Lower leg skin (tissue), 4 donors: ENCODE measurements at places on chromosomes 4 and X. TPM values are rescaled to one million over a fixed set of nuclear protein-coding genes. Genes with fewer than 3 reads are reported as not detected.
A peak's percentile ranks its signal among the peaks of the same experiment; 100 is the strongest.

DNA sequence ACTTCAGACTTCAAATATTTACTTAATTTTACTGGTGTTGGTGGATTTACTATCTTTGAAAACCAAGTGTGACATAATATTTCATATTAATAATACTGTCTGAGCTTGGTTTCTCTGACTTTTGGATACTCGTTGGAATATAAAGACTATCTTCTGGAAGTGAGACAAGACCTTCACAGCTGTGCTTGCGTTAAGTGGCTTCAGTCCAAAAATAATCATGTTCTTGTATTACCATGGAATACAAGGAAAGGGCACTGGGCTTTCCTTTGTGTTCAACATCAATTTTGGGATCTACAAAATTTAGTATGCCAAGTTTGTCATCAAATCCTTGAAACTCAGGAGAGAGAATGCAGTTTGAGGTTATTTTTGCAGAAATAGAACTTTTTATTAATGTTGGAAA is 712.4 kb upstream of the LCORL start:
- no peak for DNase-seq

DNA sequence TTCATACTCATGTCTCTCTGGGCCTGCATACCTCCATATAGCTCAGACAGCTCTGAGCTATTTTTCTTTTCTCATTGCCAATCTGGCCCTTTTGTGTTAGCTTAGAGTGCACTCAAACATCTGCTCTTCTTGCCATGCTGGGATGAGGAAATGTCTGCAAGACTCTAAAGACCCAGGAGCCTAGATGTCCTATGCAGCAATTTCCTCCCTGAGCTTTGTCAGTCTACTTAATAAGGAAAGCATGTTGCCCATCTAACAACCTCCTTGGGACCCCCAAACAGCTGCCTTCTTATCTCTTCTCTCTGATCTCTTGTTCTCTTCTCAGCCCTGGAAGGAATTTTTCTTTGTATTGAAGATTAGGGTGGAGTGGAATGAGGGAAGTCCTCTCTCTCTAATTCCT is 69.2 kb downstream of the UCHL1 start:
- DNase-seq: no peak

DNA sequence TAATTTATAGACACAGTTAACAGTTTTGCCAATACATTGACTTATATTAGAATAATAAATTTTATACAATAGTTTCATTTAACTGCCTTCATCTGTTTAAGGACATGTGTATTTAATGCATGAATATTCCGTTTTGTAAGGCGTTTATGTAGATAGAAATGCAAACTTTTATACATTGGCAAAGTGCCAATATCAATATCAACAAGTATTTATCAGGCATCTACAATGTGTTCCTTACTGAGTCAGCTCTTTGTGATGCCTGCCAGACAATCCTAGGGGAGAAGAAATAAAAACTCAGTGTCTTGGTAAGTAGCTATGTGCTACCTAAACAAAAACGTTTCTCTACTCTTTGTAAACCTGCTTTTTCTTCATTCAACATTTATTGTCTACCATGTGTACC is 1142.2 kb downstream of the C4orf33 start:
- no peak for DNase-seq

DNA sequence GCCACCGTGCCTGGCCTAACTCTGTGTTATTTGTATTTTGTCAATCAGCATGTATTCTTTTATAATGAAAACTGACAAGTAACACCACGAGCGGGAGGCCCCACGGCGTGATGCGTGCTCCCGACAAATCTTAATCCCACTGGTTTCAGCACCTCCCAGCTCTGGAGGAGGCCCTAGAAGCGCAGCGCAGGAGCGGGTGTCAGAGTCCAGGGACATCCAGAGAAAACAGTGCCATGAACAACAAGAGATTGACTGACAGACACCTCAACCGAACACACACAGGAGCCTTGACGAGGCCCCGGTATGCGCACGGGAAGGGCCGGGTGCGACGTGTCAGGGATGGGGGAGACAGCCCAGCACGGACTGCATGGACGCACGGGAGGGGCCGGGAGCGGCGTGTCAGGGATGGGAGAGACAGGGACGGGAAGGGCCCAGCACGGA is 23.0 kb downstream of the GAK start:
- no peak for DNase-seq

DNA sequence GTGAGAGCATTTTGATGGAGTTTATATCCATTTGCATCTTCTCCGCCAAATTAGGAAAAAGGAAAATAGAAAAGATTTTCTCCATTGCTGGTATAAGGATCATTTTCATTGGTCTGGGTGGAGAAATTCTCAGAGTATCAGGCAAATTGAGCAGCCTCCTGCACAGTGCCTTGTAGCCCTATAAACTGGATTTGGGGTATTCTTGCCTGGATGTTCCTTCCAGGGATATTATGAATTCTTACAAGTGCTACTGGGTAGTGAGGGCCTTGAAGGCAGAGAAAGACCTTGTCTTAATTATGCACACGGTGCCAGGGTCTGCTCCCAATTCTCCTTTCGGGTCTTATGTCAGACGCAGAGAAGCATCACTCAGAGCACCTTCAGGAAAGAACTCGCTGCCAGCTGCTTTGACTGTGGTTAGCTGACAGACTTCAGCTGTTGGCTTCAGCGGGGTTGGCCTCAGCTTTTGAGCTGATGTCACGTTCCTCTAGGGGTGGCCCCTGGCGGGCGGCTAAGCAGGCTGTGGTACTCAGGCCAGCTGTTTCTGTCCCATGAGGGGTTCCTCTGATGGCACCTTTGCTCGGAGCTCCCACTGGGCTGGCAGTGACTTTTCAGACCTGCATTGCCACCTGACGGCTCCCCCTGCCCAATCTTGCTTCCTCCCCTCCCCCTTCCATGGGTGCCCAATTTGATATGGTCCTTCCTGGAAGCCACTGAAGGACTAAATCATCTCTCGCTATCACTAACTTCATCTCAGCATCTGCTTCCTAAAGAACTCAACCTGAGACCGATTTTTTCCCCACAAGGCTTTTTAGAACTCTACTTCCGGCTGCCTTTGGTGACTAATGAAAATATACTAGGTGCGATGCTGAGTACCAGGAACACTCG is 519.5 kb downstream of the BCOR start:
- no peak for DNase-seq

DNA sequence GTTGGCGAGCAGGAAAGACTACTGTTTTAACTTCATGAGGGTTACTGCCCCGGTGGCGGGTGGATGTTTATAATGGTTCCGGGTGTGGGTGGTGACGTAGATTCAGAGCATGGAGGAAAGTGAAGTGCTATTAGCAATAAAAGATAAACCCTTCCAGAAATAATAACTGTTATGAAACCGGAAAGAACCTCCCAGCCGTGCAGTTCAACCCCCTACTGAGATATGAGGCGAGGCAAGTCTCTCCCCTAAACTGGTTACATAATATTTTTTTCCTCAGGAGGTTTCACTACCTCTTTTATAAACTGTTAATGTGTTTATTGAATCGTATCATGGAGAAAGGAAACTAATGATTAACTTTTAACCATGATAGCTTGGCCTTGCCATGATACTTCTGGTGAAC is 33.9 kb upstream of the STIM2 start:
- DNase-seq: peak; percentile 35

DNA sequence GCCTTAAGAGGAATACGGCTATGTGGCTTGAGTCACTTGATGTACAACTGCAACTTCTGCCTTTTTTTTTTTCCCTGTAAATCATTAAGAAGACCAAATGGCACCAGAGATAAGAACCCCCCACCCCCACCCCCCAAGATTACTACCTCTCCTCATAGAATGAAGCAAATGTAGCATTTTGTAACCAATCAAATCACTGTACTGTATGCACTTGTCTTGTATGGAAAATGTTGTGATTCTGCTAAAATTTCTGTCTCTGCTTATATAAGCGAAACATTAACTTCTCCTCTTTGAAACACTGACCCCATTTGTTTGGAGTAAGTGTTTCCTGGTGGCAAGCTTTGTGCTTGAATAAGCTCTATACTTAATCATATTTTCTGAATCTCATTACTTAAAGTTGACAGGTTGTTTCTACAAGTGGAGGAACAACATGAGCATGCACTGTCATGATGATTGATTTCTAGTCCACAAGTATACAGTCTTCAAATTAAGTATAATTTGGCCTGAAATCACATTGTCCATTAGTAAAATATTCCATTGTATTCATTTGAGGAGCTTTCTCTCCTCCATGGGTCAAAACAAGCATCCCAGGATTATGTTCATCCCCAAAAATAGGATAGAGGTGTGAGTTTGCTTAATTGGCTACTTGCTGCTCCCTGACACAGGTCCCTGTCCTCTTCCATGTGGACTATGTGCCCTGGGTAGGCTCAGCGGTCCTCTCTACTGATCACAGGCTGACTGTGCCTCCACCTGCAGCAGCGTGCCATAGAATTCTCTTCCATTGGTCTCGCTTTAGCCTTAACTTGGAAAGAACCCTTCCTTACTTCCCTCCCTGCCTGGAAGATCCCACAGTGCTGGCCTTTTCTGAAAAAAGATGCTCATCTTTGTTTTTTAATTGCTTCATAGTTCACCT is 104.0 kb upstream of the BMP2K start:
- DNase-seq: no peak

The GAGE12D gene
- not detected for total RNA-seq

The ARMCX2 gene
- 7.8 TPM for total RNA-seq
